Activated naive CD4-positive, alpha-beta T cell treated with Interleukin-2 at 50 U/mL for 16 hours (primary cell): ENCODE measurements at places on chromosomes 7 and 10.

DNA sequence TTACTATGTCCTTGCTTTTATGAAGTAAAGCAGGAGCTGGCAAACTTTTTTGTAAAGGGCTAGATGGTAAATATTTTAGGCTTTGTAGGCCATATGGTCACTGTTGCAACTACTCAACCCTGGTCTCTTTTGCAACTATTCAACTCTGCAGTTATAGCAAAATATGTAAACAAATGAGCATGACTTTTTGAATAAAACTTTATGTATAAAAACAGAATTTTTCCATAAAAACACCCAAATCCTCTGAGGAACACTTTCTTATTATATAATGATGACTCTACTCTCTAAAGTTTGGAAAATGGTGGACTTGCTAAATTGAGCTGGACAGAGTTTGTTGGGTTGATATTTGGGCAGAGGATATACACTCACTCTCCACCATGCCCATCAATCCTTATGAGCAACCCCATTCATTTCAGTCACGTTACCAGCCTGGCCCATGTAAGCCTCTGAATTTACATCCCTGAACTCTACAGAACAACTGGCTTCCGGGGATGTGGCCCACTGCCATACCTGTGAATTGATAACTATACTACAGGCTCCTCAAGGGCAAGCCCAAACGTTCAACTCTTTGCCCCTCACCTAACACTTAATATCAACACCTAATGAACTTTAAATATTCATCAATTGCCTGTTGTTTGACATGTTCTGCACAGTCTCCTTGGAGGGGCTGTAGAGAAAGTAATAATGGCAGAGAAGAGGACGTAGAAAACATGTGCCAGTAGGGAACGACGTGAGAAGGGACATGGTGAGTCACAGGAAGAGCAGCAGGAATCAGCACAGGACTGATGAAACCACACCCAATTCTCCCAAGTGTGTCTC, 37.6 kb downstream of the SGMS1 start:
- DNase-seq, result no peak

- DNase-seq, result no peak
These were observed 15.0 kb downstream of the ELN start for GRCh38 chr7:74042746-74043522.

DNA sequence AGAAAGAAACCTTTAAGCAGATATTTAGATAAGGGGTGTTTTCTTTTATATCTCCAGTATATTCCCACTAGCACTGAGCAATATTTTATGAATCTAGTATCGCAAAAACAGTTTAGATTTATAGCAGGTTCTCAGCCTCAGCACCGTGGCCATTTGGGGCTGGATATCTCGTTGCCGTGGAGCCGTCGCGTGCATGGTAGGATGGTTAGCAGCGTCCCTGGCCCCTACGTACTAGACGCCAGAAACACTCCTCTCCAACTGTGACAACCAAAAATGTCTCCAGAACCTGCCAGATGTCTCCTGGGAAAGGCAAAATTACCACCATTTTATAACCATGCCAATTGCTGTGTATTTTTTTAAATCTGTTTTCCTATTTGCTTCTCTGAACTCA, 172.9 kb downstream of the CACNB2 start:
- DNase-seq, result no peak

- DNase-seq, result no peak
These were observed 4.8 kb downstream of the SH3PXD2A start for GRCh38 chr10:103850572-103850895.

GRCh38 chr7:376306-377079, 86.5 kb downstream of the FOXL3 start:
- DNase-seq, result no peak

DNA sequence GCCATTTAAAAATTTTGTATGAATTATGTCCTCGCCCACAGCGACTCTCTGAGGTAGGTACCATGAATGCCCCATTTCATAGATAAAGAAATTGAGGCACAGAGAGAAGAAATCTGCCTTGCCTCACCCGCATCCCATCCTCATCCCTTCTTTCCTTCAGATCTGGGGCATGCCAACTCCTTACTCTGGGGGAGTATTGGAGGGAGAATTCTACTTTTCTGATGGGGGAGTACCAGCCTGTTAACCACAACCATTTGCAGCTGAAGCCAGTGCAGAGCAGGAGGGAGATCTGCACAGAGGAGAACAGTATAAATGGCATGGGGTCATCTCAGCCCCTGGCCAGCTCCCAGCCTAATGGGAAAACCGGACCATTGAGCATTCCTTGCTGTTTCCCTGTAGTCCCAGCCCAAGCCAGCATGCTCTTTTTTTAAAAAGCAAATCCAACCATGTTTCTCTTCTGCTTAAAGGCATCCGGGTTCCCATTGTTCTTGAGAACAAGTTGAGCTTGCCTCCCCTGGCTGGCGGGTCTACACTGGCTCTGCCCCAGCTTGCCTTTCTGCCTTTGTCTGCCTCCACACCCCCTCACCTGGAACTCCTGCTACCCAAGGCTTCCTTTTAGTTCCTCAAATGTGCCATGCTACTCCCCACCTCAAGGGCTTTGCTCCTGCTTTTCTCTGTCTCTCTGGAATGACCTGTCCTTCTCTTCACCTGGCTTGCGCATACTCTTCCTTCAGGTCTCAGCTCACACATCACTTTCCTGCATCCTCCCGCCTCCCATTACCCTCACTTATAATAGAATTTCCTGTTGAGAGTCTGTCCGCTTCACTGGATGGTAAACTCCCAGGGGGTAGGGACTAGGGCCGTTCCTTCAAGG, 8.8 kb upstream of the ZNF503 start:
- DNase-seq, result no peak

DNA sequence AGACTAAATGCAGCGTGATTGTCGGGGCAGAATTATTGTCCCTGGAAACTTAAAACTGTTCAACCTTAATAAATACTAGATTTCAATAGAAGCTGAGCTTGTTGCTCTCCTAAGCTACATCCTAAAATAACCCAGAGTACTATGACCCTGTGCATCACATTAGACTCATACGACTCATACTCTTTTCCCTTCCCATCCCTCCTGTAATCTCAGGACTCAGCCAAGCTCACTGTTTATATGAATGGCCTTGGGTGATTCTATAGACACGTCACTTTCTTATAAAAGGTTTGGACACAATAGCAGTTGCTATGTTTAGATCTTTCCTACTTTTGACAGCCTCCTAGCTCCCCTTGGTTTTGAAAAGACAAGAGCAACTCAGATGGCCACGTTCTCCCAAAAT, 17.2 kb downstream of the TCF7L2 start:
- no peak for DNase-seq
